Activated T-helper 2 cell treated with anti-CD3 and anti-CD28 coated beads, Interferon-gamma antibody, Interleukin-2, Interleukin-4, amounts not matched to agents 10 μg/mL and 5 μg/mL and 100 μg/mL, durations not matched to agents 14 hours and 24 hours and 36 hours (primary cell): ENCODE measurements at places on chromosomes 7 and 10.

- H3K27ac ChIP-seq = no peak overlapping the region
- peaks cover 46% of the 10 kb centered on the region for H3K36me3 ChIP-seq
- no peaks in the 10 kb centered on the region for H3K27me3 ChIP-seq
- no peak for DNase-seq
Measured at GRCh38 chr10:112434988-112435619, 11.6 kb downstream of the ZDHHC6 start.

DNA sequence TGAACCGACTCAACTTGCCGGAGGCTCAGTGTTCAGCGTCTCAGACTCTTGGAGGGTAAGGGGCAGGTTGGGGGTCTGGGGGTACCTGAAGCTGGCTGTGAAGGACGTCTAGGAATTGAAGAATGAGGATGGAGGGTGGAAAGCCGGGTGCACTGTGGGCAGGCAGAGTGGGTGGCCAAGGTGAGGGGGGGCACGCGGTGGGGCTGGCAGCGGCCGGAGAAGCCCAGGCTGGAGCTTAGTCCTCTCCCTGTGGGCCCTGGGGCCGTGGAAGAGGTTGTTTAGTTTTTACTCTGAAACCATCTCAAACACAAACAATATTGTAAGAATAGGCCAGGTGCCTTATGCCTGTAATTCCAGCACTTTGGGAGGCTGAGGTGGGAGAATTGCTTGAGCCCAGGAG, 83.4 kb downstream of the UNCX start:
- no peak for DNase-seq
- H3K27me3 ChIP-seq = no peaks in the 10 kb centered on the region
- H3K36me3 ChIP-seq = no peaks in the 10 kb centered on the region
- no peak overlapping the region for H3K27ac ChIP-seq
- no peaks in the 10 kb centered on the region for H3K4me1 ChIP-seq

GRCh38 chr10:126536148-126536547, 134.3 kb downstream of the C10orf90 start:
- no peaks in the 10 kb centered on the region for H3K36me3 ChIP-seq
- no peaks in the 10 kb centered on the region for H3K27me3 ChIP-seq
- H3K4me1 ChIP-seq = no peaks in the 10 kb centered on the region
- no peak for DNase-seq

DNA sequence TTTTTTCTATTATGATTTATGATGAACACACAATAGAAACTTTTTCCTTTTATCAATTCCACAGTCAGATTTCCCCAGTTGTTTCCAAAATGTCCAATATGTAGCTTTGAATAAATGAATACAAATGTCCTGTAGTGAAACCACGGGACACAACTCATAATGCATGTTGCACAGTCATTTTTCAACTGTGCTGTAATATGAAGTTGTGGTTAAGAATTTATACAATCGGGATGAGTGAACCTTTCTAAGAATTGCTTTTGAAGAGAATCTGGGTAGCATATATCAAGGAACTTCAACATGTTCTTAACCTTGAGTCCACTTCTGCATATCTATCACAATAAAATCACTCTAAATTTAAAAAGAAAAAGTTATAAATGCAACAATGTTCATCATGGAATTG, 14.6 kb upstream of the ST7 start:
- H3K27ac ChIP-seq = no peak overlapping the region
- H3K4me1 ChIP-seq = peaks cover 3% of the 10 kb centered on the region
- H3K36me3 ChIP-seq = no peaks in the 10 kb centered on the region
- H3K4me3 ChIP-seq = no peak overlapping the region
- no peak for DNase-seq
